BE2C (cell line): ENCODE measurements at places on chromosomes 11 and 22.

DNA sequence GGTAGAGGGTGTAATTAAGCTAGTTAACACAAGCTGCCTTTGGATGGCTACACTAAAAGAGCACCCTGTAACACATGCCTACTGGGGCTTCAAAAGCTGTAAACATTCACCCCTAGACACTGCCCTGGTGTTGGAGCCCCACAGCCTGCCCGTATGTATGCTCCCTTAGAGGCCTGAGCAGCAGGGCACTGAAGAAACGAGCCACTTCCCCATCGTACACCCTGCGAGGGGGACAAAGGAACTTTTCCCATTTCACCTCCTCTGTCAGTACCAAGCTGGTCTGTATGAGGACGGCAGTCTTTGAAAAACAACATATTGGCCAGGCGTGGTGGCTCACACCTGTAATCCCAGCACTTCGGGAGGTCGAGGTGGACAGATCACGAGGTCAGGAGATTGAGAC is 77.0 kb downstream of the MAML2 start:
- DNase-seq: no peak

DNA sequence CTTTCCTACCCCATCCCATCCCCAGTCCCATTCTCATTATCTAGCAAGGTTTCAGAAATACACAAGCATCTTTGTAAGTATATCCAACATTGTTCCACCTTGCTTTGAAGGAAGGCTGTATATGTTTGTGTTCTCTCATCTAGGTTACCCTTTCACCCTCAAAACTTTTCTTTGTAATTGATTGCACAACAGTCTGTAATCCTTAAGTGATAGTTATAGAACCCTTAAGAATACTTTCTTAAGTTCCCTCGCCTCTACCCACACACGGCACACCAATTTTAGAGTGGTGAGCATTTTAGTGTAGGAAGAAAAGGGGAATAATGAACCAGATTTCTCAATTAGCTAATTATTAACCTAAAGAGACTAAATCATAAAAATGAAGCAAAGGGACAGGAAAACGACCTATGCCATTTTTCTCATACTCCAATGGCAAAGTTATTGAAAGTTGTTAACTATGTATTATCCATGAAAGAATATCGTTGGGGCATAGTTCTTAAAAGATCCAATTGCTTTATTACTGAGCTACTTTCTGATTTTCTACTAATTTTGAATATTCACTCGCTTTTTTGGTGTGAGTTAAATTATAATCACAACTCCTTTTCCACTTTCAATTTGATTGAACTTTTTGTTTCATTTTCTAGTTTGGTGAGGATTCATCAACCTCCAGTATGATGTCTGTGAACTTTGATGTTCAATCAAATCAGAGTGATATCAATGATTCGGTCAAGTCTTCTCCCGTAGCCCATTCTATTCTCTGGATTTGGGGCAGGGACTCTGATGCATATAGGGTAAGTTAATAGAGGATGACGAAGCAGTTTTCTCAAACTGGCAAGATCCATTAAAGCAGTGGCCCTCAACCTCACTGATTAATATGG is 44.9 kb downstream of the TTC17 start:
- DNase-seq: no peak

DNA sequence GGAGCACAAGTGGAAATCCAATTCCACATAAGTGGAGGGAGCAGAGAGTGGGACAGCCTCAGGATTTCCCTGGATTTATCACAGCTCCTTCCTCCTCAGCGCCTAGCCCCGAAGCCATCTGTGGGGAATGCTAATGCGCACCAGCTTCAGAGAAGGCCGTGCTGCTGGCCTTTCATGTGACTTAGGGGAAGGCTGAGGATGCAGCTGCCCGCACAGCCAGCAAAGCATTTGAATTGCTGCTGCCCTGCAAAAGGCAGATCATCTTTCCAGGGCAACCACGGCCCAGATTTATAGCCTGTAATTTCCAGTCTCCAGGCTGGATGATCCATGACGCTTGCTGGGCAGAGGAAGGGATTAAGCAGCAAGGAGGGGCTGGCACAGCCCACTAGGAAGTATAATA is 29.9 kb downstream of the SYN3 start:
- no peak for DNase-seq

GRCh38 chr22:24540470-24540869 is 14.5 kb downstream of the GUCD1 start:
- no peak for DNase-seq

- no peak for DNase-seq
Observed at GRCh38 chr11:101974255-101974654, 57.9 kb upstream of the ANGPTL5 start.

DNA sequence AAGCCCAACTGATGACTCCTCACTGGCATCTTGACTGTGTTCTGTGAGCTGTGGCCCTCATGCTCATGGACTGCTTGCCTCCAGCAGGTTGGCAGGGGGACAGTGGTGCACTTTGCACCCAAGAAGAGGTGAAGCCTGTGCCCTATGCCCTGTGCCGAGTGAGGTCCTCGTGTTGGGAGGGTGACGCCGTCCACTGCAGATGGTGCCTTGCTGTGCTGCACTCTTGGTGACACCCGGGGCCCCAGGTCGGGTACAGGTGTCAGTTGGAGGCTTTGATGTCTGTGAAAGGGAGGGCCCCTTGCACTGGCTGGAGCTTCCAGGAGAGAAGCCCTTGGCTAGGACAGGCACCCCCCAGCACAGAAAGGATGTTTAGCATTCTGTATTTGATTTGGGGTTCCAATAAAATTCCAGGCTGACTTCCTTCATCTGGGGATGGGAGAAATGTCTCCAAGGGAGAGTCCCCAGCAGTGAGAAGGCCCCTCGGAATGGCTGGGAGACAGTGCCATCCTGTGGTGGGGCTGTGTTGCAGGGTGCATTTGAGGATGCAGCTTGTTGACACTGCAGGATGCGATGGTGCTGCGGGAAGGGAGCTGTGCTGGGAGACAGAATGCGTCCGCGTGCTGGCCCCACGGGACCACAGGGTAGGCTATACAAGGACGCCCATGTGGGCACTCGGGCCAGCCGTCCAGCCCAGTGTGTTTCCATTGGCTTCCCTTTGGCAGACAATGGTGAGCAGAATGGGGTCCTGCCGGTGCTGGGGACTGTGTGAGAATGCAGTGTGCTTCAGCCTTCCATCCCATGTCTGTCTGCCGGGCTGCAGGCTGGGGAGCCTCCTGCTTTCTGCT is 2.5 kb upstream of the ZDHHC8 start:
- DNase-seq: peak; percentile 74

DNA sequence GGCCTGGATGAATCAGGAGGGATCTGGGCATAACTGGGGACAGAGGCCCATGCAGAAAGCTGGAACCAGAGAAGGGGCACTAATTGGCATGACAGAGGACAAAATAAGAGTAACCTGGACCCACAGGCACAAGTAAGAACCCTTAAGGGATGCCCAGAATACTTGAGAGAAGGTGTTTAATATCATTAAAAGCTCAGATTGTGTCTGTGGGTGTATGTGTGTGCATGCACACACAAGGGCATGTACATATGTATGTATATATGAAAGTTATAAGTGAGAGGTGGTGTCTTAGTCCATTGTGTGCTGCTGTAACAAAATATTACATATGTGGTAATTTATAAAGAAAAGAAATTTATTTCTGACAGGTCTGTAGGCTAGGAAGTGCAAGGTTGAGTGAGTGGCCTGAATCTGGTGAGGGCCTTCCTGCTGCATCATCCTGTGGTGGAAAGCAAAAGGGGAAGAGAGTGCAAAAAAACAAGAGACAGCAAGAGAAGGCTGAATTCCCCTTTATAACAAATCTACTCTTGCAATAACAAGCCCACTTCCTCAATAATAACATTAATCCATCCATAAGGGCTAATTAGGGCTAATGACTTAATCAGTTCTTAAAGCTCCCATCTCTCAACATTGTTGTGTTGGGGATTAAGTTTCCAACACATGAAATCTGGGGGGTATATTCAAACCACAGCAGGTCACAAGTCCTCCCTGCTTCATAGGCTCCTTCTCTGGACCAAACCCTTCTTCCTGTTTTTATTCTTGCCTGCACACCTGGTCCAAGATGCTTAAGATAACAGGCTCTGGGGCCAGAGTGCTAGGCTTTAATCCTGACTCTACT is 68.3 kb upstream of the POU2AF2 start:
- no peak for DNase-seq

DNA sequence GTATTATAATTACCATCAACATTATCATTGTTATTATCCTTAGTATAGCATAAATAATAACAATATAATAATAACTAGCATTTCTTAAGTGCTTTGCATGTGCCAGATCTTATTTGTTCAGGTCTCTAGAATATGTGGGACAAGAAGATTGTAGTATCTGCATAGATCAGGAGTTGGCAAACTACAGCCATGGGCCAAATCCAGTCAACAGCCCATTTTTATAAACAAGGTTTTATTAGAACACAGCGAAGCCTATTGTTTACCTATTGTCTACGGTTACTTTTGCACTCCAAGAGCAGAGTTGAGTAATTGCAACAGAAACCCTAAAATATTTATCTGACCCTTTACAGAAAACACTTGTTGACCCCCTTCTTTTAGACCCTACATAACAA is 81.4 kb downstream of the SLC1A2 start:
- no peak for DNase-seq

DNA sequence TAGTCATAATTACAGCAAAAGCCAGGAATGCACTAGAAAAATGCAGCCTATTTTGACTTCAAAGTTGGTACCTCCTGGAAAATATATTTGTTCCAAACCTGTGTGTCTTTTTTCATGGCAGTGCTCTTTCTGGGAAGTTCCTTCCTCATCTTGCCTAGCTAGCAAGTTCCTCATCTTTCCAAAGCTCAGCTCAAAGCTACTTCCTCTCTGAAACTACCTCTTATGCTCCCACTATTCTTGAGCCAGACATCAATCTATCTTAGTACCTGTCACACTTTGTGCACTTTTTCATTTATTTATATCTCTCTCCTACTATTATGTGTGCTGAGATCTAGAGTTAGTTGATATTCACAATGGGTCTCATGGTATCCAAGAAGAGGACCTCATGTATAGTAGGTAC is 191.6 kb upstream of the CCDC90B start:
- DNase-seq: no peak
